GM10248 (cell line): ENCODE measurements at places on chromosomes 4 and X.

DNA sequence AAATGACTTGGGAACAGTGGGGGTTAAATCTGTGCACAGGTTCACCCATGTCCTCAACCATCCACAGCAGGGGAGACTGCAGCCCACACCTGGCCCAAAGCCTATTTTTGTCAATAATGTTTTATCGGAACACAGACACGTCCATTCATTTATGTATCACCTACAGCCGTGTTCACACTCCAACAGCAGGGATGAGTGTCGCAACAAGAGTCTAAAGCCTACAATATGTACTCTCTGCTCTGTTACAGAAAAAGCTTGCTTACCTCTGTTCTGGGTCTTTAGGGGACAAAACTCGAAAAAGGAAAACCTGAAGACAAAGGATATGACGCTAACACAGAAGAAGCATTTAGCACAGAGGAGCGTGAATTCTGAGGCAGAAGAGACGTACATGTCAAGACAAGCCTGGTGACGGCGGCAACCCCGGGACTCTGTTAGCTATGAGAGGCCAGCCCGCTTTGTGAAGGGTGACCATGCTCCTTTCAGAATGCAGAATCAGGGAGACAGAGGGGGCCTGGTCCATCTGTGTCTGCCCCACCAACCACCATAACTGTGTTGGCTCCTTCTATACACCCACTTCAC lies 45.5 kb downstream of the AFAP1 start:
- DNase-seq, result no peak

DNA sequence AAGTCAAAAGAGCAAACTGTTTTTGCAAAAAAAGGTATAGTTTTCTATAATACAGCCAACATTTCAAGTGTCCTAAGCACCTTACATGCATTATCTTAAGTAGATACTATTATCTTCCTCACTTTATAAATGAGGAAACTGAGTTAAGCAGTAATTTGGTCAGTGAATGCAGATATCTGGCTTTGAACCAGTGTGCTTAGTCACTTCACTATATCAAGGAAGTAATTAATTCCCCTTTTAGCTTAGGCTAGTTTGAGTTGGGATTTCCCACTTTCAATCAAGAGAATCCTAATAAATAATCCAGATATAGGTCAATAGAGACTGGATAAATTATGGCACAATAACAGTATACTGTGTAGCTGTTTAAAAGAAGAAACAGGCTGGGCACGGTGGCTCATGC lies 14.8 kb downstream of the SPINK2 start:
- DNase-seq, result no peak

DNA sequence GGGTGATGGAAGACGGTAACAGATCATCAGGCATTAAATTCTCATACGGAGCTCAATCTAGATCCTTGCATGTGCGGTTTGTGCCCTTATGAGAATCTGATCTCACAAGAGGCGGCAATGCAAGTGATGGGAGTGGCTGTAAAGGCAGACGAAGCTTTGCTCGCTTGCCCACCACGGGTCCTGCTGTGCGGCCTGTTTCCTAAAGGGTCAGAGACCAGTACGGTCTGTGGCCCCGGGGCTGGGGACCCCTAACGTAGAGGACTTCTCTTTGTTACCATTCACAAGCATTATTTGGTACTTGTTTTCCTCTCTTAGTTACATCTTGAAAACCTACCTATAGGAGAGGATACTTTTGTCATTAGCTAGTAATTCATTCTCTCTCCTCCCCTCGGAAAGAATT lies 221.0 kb downstream of the ADAM29 start:
- DNase-seq, result no peak

DNA sequence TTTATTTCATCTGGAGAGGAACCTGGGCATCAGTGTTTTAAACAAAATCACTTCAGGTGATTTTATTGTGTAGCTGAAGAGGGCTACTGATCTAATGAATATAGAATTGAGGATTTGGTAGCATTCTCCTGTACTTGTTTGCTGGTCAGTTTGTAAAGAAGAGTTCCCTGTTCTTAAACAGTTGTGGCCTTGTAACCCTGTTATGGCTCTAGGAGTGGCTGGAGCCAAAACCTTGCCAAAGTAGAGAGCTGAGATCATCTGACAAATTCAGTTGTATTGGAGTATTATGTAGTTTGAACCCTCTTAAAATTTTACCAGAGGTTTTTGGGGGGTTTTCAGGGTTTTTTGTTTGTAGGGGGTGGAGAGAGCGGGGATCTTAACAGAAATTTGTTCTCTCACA lies 36.5 kb downstream of the USP9X start:
- no peak for DNase-seq

DNA sequence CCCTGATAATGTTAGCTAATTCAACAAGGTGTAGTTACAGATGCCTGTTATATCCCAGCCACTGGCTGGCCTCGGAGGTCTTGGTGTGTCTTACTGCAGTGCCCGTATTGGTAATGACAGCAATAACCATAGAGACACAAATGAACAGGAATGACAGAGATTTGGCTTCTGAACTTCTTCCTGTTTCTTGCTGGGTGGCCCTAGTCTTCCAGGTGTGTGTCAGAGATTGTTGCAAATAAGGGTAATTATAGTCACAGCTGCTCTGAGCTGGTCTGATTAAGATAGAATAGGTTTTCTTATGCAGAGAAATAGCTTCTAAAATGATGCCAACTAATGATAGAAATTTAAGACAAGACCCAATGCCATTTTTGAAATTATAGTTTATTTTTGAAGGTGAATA lies 64.1 kb upstream of the MAD2L1 start:
- no peak for DNase-seq

- no peak for DNase-seq
These were observed 10.9 kb upstream of the SMR3B start for GRCh38 chr4:70371987-70372386.

- DNase-seq, result no peak
These were observed 137.6 kb downstream of the DCK start for GRCh38 chr4:71130827-71131603.

DNA sequence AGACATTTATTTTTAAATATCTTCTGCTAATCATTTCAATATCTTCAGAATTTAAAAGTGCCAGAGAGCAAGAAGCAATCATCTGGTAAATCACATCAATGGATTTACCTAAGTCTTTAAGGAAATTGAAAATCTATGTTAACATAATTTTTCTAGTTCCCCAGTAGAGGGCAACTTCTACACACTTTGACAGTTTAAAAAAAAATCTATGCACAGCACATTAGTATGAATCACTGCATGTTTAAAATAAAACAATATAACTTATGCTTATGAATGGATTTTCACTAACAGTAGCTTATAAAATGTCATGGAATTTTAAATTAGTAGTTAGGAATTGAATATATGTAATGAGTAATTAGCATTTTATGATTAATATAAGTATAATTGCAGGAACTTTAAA lies 126.5 kb downstream of the REELD1 start:
- no peak for DNase-seq

DNA sequence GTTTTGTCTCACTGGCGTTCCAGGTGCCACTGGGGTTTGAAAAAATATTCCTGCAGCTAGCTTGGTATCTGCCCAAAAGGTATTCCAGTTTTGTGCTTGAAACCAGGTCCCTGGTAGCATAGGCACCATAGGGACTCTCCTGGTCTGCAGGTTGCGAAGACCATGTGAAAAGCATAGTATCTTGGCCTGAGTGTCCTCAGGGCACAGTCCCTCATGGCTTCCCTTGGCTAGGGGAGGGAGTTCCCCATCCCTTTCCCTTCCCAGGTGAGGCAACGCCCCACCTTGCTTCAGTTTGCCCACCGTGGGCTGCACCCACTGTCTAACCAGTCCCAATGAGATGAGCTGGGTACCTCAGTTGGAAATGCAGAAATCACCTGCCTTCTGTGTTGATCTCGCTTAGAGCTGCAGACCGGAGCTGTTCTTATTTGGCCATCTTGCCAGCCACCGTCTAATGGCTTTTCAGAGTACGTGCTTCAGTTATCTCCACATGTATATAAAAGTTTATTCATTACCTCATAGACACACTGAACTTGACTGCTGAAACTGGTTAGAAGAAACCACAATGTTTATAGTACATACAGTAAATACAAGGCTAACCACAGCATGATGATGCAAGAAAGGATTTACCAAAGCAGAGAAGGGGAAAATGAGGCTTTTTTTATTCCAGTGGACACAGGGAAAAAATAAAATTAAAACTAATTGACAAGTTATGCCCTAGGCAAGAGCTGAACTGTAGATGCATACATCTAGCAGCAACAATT lies 10.6 kb downstream of the PBDC1 start:
- no peak for DNase-seq

DNA sequence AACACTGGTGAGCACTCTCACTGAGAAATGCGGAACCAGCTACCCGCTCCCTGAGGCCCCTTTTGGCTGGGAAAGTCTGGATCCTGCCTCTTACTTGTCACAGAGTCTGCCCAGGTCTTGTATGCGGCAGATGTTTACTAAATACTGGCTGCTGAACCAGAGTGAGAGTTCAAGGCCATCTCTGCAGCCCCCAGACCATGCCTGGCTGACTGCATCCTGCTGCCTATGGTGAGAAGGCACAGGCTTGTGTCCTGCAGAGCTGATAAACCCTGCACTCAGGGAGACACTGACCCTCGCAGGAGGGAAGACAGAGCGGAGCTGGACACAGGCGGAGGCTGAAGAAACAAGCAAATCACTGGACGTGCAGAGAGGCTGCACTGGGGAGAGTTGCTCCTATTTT lies 46.5 kb downstream of the JAKMIP1 start:
- no peak for DNase-seq

DNA sequence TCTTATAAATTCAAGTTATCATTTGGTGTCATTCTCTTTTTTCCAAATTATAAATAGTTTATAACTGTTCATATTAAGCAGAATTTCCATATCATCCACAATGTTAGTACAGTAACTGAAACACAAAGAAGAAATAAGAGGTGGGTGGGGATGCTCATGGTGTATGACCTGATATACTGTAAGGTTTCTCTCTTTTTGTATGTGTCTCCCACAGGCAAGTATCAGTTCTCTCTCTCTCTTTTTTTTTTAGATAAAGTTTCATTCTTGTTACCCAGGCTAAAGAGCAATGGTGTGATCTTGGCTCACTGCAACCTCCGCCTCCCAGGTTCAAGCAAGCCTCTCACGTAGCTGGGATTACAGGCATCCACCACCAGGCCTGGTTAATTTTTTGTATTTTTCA lies 43.7 kb upstream of the UGT2A3 start:
- DNase-seq, result no peak

- peak; percentile 53 for DNase-seq
These were observed at the start of gene ZFX for GRCh38 chrX:24149351-24150050. ZFX (plus strand) TSS chrX:24149729; CDS start chrX:24172743, 23,014 bp downstream.

DNA sequence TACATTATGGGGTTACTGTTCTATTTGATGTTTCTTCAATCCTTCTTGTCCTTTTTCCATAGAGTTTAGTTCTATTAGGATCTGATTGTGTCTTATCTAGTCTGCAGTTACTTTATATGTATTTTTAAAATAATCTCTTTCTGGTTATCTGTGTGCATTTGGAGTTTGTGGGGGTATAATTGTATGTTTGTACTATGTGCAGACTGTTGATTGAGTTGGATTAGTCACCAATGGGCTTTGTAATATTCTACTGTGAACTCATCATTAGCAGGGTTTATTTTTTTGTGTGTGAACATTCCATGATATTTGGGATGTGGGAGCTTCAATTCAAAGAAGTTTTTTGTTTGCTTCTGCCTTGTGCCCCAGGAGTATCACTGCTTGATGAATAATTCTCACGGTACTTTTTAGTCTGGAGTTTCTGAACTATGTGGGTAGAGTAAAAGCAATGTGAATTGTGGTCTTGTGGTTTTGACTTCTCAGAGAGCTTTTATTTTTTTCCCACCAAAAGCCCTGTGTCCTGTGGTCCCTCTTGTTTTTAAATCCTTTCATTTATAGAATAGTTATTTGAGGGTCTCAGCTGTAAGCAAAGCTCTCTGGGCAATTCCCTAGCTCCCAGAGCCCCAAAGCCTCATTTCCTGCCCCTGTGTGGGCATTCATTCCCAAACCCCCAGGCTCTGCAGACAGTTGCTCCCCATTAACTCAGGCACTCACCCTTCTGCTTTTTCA lies 127.8 kb downstream of the PHKA2 start:
- peak; percentile 66 for DNase-seq

DNA sequence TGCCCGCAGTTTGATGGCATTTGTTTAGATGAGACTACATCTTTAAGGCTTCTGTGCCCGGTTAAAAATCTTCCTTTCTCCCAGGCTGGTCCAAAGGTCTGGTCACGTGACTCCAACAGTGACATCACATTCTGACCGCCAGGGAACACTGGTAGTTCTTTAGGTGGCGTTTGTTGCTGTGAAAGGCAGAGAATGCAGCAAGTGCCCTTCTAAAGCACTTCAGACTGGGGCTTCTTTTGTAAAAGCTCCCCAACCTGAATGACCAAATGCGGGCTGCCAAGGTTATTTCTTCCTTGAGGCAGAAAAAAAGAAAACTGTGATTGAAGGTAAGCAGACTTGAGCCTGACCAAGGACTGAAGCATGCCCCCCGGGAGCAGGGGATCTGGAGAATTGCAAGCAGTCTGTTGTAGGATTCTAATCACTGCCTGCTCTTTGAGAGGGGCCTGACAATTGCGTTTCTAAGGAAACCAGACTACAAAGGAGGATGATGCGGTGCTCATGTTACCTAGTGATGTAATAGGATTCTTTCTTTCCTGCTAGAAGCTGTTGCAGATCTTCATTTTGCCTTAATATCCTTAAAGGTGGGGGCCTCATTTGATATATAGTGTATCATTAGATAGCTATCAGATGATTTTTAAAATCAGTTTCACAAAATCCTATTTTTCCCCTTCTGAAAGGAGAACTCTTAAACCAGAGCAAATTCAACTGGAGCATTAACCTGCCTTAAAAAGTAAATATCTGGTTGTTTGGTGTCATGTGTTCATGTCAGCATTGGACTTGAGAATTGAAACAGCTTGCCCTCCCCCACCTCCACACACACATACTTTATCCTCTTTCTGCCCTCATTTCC lies 133.1 kb downstream of the AKAP4 start:
- DNase-seq, result no peak

- no peak for DNase-seq
These were observed 196.5 kb downstream of the STK32B start for GRCh38 chr4:5247735-5248134.

DNA sequence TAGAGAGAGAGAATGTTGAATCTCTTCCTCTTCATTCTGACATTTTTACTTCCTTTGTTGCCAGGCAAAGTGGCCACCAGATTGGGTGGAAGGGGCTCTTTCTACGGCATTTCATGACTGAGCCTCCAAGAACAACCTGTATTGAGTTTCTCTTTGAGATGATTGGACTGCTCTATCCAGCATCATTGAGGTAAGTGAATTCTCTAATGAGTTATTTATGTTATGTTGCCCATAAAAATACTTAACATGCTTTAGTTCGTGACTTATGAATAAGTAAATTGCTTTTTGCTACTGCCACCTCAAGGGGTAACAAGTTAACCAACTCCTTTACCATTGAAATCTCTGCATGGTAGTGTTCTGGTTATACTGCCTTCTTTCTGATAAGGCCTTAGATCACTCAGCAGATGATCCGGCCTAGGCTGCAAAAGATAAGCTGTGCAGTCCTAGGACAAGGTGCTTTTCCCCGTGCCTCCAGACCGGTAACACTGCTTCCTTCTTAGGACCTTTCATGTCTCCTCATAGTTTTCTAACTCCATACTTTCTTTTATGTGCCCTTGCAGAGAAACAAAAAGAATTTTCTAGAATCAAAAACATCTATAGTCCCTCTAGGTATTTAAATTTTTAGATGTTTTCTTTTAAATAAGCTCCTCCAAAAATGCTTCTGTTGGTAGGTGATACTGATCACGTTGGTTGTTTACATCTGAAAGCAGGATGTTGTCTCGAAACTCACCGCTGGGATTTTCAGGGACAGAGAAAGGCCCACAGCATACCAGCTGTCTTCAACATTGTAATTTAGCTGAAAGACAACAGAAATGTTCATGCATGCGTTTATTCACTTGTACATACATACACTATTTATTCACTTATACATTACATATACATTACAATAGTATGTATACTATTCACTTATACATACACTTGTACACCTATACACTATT lies 157.1 kb upstream of the RBPJ start:
- no peak for DNase-seq
